ENCODE measurements at places on chromosomes 5 and 9.

DNA sequence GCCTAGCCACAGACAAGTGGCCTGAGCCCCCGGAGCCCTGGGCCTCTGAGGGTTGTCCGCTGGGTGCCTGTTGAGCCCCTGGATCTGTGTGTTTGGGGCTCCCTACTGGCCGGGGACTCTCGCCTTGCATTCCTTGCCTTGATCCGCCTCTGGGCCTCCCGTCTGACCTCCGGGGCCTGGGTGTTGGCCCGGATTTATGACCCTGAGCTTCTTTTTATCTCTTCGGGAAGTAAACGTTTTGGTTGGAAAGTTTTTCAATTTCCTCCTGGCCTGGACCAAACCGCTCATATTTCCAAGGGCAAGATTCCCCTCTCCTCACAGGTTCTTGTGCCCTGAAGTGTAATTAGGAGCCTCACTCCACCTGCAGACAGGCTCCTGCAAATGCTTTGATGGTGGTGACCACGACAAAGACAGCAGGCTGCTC is 69.3 kb upstream of the EGFLAM start:
- no peak for DNase-seq

- DNase-seq: no peak
These were observed 78.5 kb upstream of the CACNA1B start for GRCh38 chr9:137798901-137799629.

DNA sequence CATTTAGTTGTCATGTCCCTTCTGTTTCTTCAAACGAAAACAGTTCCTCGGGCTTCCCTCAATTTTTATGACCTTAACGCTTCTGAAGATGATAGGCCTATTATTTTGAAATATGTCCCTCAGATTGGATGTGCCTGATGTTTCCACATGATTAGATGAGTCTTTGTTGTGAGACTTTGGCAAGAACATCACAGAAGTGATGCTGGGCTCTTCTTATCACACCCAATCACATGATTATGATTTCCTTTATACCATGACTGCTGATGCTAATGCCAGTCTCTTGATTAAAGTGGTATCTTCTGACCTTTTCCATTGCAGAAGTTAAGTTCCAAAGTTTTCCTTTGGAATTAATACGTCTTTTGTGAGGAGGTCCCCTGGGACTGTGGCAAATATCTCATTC is 175.7 kb downstream of the SAXO1 start:
- DNase-seq: no peak

GRCh38 chr5:136194576-136194975 is 1.6 kb upstream of the SMIM32 start:
- DNase-seq: no peak

GRCh38 chr9:114280636-114281472 is 42.0 kb upstream of the ORM1 start:
- DNase-seq: no peak

DNA sequence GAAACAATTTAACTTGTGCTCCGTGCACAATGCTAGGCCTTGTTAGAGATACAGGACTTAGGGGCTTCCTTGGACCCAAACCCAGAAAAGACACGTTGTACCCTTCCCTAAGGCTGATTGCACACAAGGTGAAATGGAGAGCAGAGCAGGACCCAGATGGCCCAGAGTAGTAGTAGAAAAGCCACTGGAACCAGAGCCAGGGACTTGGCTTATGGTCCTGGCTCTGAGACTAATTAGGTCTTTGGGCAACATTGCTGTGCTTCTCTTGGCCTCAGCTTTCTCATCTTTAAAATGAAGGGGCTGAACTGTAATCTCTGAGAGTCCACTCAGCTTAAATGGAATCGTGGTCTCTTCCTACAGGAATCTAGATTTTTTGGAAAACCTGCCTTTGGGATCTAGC is 42.3 kb downstream of the EBF1 start:
- DNase-seq: no peak

GRCh38 chr5:38141665-38142064 is 116.7 kb upstream of the EGFLAM start:
- no peak for DNase-seq

GRCh38 chr5:175328687-175329086 is 115.3 kb downstream of the DRD1 start:
- no peak for DNase-seq

DNA sequence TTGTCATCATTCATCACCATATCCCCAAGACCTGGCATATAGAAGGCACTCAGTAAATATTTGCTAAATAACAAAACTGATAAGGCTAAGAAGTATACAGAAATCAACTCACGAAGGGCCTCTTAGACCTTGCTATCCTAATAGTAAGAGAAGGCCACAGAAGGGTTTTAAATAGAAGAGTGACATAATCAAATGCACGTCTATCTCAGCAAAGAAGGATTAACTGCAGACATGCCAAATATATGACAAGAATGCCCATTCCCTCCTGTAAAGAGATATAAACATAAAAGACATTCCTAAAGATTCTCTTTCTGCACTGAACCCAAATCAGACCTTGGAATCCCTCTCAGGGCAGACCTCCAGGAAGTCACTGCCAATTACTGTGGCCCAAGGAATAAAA is 34.1 kb downstream of the ECPAS start:
- DNase-seq: no peak

- no peak for DNase-seq
These were observed 567.5 kb upstream of the RIOK2 start for GRCh38 chr5:97750576-97750975.

- DNase-seq: no peak
These were observed 26.1 kb downstream of the MAP1B start for GRCh38 chr5:72133212-72133990.

DNA sequence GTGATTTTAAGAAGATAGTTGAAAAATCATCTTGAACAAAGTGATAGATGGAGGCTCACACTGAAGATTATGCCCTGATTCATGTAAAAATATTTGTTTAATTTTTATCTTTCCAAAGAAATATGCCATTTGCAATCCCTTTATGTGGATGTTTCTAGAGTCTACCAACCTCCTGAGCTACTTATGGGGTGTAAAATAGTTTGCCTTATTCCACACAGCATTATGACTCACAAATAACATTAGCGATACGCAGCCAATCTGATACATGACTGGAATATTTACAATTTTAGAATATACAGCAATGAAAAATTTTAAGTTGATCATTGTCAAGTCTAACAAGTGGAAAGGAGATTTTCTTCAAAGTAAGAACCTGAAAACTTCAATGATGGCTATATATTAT is 327.5 kb downstream of the EDIL3 start:
- DNase-seq: no peak

- peak; percentile 69 for DNase-seq
These were observed 4.0 kb downstream of the PAPPA start for GRCh38 chr9:116157436-116158138.

DNA sequence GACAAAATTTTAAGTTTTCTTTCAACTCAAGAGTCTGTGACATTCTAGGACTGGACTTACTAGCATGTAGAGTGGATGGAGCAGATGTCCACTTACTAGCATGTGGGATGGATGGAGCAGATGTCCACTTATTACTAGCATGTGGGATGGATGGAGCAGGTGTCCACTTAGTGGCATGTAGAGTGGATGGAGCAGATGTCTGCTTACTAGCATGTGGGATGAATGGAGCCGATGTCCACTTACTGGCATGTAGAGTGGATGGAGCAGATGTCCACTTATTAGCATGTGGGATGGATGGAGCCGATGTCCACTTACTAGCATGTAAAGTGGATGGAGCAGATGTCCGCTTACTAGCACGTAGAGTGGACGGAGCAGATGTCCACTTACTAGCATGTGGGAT is 2.4 kb downstream of the SLC36A1 start:
- DNase-seq: no peak

GRCh38 chr5:170176916-170177315 is 55.9 kb upstream of the C5orf58 start:
- no peak for DNase-seq

- DNase-seq: no peak
These were observed 31.1 kb downstream of the RASA1 start for GRCh38 chr5:87298692-87299362.

DNA sequence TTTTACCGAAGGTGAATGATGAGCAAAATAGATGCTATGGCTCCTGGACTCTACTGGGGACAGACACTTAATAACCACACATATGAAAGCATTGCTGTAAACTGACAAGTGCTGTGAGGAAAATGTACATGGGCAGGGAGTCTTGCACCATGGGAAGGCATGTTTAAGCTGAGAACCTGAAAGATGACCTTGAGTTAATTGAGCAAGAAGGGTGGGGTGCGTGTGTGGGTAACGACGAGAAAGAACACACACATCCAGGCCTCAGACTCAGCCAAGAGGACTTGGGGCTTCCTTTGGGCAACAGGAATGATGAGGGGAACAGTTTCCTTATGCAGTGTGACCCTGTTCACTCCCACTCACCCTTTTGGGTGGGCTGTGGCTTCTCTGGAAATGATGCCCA is 73.1 kb downstream of the HSPA4 start:
- DNase-seq: no peak

DNA sequence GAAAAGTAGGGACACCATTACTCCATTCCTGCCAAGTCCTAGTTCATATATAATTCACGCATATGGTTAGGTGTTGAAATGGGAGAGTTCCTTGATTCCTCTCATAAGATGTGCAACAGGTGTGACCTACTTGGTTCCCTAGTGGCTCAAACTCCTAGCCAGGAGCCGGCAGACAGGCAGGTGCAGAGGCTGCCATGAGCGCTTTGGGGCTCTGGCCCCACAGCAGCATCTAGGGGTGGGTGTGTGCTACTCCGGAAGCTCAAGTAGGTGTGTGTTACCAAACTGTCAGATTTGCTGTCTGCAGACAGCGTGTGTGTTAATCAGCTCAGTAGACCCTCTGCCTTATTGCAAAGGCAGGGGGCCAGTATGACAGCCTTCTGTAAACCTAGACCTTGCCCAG is 1652.4 kb upstream of the ACO1 start:
- DNase-seq: no peak

GRCh38 chr5:109326919-109327318 is 82.9 kb downstream of the PJA2 start:
- DNase-seq: no peak

DNA sequence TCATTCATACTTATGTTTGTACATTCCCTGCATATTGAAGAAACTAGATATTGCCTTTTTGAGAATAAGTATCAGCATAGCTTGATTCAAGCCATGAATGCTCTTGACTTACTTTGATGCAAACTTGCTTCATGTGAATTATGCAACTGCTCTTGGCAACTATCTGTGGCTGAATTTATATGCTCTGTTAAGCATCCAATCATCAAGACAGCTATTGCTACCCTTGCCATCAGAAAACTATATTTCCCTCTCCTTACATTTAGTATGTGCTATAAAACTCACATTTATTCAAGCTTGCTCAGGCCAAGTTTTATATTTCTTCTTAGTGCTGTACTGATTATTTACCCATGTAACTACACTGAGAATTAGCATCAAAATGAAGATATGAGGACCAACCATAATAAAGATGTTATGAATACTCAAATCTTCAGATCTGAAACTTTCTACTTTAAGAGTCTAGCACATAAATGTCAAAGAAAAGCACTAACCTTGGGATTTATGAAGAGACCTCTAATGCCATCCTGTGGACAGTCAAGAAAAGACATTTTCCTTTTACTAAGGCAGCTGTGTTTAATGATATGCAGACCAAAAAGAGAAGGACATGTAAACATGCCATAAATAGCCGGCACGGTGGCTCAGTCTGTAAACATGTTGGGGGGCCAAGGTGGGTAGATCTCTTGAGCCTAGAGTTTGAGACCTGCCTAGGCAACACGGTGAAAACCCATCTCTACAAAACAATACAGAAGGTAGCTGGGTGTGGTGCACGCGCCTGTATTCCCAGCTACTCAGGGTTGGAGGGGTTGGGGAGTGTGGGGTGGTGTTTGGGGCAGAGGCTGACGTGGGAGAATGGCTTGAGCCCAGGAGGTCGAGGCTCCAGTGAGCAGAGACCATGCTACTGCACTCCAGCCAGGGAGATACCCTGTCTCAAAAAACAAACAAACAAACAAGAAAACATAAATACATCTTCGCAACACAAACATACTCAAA is 267.0 kb upstream of the TYRP1 start:
- DNase-seq: peak; percentile 26

- no peak for DNase-seq
These were observed 50.1 kb upstream of the TRPM3 start for GRCh38 chr9:71171517-71171916.

DNA sequence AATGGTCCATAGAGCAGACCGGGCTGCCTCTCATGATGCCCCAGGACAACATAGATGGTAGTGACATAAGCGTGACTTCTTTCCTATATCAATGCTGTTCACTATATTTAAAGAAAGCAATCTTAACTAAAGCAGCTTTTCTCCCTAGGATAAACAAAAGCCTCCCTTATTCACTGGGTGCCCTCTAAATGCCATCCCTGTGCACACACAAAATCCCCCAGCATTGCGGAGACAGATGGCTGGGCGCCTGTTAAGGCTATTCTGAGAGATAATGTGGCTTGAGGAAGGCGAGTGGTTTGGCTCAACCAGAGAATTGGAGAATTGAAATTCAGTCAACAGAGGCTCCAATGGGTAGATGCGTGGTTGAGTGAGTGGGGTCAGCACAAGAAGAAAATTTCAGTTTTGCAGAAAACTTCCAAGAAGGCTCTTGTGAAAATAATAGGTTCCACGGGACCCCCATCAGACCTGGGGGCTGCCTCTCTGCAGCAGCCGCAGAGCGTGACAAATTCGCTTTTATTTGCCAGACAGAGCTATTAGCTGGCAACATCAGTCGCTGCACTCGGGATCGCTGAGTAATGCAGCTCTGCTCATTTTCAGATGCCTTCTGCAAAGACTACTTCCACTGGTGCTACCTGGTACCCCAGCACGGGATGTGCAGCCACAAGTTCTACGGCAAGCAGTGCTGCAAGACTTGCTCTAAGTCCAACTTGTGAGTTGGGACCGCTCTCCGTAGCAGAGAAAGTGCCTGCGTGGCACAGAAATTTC is 103.9 kb upstream of the ICE1 start:
- peak; percentile 69 for DNase-seq

DNA sequence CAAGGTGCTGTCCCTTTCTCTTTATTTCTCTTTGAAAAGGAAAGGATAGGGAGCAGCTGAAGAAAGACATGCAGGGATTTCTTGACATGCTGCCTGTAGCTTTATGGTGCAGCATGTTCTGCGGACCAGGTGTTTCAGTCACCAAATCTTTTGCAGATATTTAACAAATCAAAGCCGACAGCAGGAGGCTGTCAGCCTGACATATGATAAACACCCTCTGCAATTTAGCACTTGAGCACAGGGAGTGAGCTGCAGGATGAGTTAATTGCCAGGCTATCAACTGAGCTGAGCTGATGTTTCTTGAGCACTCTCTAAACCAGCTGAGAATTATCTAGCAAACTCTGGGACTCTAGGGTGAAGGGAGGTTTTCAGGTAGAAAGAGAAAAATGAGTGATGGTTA is 212.8 kb upstream of the ATP10B start:
- DNase-seq: no peak

DNA sequence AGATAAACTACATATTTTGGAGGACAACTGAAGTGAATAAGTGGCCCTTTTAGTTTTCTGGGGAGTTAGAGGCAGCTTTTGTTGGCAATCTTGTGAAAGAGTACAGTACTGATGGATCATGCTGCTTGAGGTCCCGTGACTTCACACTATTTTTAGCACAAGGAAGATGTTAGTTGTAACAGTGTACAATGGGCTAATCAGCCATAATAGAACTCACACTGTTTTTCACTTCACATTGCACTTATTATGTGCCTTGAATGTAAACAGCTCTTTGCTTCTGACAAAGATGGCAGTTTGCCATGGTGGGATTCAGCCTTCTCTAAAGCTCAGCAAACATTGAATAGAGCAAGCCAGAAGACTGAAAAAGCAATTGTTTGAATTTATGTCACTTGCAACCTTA is 176.7 kb upstream of the ZNF608 start:
- peak; percentile 58 for DNase-seq

GRCh38 chr9:83537331-83538171 is 650 bp downstream of the FRMD3 start:
- peak; percentile 60 for DNase-seq
